ENCODE measurements at places on chromosomes 6 and 20.

- no peak for DNase-seq
Observed at GRCh38 chr6:143007646-143008045, 53.0 kb upstream of the AIG1 start.

- no peak for DNase-seq
Observed at GRCh38 chr6:113522376-113522775, 334.8 kb upstream of the MARCKS start.

DNA sequence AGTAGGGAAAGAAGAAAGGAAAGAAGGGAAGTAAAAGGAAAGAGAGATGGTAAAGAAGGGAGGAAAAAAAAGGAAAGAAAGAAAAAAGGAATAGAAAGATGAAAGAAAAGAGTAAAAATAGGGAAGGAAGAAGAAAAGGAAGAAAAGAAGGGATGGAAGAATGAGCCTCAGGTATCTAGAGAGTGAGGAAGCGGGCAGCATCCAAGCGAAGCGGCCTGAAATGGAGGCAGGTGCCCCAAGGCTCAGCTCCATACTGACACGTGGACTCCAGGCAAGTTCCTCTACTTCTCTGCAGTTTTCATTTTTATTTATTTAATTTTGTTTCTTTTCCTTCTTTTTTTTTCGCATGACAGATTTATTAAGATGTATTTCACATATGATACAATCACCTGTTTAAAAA is 373.1 kb downstream of the ESR1 start:
- DNase-seq: no peak

- DNase-seq: no peak
Observed at GRCh38 chr6:169844946-169845345, 93.5 kb downstream of the ERMARD start.

DNA sequence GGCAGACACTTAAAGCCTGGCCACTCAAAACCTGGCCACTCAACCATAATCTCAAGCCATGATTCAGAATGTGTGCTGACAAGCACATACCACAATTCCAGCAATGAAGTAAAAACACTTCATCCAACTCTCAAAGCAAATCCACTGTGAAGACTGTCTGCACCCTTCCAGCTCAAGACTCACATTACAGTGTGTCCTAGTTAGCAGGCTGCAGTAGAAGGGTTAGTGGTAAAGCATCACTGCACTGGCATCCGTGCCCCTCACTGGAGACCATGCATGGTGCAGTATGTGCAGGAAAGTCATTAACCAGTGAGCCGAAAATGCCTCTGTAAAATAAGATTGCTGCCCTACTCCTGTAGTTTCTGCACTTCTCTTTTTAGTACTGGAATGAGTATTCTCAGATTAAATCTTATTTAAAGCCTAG is 43.4 kb downstream of the SLC23A2 start:
- DNase-seq: no peak

DNA sequence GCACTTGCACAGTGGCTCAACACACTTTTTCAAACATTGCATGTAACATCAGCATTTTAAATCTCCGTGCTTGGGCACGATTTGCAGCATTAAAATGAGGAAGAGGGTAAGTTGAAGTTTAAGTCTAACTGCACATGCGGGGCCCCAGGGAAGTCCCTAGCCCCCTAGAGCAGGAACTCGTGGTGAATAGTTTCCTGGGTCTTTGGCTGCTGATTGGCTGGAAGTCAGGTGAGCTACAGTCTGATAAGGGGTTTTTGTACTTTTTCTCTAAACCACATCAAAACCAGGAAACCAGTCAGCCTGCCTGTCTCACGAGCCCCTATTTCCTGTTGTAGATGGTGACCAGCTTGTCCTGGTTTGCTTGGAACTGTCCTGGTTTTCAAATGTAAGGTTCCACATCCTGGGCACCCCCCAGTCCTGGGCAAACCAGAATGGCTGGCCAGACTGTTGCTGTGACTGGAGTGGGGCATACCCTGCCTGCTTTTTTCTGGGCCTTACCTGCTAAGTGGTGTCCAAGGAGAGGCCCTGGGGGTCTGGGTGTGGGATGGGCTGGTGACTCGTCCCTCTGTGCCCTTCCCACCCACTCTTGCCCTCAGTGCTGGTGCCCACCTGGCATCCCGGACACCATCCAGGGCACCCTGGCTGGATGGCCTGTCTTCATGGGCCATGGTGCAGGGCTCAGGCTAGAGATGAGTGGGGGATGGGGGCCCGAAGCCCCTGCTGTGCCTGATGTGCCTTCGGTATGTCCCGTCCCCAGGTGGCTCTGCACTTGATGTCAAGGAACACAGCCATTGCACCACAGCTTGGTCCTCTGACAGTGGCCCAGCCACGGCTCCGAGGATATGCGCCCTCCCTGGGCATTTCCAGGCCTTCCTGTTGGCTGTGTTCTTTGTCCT is 31.8 kb downstream of the SUN5 start:
- DNase-seq: no peak

GRCh38 chr6:111718990-111719389 is 113.3 kb upstream of the TRAF3IP2 start:
- DNase-seq: no peak

DNA sequence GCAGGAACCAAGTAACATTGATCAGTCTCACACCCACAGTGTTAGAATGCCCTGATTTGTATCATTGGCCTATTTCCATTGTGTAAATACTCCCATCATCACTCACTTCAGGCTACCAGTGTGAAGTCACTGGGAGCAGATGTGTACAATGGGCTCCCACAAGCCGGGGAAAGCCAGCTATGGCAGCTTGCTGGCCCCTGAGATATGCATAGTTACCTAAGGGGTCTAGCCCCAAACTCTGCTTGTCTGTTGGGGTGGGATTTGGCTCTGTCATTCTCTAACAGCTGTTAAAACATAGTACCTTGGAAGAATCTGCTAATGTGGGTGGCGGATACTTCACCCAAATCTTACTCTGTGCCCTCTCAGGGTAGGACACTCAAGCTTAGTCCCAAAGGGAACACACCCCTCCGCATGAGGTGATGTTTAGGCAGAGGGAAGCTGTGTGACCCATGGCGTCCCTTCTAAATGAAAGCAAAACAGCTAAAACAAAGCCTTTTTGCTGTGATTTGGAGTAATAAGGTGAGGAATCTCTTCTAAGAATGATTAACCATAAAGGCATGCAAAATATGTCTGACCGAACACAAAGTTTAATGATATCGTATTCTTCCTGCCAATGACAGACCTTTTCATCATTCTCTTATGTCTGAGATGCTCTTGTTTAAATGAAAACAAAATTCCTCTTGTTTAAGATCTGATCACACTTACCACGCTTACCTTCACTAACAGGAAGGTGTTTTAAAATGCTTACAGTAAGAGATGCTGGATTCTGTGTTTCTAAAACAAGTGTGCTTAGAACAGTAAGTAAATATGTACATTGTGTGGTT is 45.9 kb upstream of the PXDC1 start:
- no peak for DNase-seq

DNA sequence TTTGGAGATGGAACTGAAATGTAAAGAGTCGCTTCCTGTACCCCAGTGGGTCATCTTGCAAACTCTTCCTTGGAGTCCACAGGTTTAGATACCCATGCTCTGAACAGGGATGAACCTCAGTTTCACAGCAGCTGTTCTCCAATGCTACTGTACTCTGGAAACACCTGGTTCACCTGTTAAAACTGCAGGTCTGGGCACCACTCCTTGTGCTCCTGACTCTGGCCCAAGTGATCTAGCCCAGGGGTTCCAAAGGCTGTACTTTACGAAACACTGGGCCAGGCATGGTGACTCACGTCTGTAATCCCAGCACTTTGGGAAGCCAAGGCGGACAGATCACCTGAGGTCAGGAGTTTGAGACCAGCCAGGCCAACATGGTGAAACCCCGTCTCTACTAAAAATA is 102.1 kb downstream of the ATP9A start:
- DNase-seq: no peak

GRCh38 chr20:34693414-34693813 is 10.7 kb upstream of the TP53INP2 start:
- no peak for DNase-seq

DNA sequence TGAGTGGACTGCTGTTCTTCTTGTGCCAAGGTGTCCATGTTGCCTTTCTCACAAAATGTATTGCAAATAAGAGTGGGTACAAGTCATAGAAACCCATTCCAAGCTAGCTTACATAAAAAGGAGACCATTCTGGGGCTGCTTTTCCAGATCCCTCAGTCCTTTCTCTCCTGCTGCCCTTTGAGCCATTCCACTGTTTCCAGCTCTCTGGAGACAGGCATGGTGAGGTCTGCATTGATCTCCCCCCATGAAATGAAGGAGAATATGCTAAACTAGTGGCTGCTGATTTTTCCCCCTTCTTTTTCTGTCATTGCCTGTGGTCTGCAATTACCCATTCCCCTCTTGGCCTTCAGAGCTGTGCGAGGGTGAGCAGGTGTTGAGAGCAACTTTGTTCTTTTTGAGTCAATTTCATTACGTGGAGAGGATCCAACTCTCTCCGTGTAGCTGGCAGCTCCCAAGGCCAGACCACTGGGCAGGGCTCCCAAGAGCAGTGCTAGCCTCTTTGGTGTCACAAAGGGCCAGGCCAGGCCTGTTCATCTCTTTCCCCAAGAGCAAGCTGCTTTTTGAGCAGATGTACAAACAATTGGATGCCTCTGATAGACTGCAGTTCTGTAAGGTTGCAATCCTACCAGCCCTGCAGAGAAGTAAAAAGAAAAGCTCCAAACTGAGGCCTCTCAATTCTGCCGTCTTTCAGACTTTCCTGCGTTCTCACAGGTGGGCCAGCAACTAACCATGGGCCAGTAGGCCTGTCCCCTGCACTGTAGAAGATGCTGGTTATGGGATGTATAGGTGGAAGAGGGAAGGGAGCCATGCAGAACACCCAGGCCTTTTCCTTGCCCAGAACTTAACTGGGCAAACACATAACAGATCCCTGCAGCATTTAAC is 96.1 kb upstream of the ARMC2 start:
- no peak for DNase-seq

DNA sequence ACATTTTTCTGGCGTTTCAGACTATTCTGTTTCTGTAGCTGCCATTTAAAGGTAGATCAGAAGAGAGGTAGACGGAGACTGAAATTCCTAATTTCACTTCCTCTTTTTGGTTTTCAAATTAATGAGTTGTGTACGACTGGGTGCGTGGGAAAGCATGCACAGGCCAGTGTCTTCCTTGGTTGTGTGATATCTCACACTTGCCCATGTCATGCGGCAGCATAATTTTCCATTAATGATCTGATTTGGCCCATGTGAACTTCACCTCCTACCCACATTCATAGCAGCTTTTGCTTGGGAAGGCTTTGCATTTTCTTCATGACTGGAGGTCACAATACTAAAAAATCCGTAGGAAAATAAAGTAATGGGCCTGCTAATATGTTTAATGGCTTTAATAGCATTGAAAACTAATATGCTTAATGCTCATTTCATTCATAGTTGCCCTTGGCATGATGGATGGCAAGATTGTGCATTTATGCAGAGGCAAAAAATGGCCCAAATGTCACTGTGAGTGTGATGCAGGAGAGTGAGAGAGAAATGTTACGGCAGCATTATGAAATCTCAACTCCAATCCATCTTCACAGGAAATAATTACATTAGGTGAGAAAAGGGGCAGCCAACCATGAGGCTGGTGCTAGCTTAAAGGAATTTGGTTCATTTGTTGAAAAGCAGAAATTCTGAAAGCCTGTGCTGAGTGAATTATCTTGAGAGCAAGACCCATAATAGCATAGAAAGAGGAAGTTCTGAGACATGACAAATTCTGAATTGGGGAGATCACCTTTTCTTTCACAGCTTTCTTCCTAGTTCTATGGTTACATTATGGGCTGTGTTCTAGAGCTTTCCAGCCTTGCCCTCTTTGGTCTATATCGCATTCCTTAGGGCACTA is 69.0 kb upstream of the UST start:
- DNase-seq: no peak

- DNase-seq: no peak
Observed at GRCh38 chr20:18416486-18416885, 50.3 kb downstream of the DZANK1 start.

GRCh38 chr20:38032585-38033329 is 499 bp downstream of the TTI1 start:
- DNase-seq: no peak

GRCh38 chr6:16543521-16543920 is 217.7 kb downstream of the ATXN1 start:
- peak; percentile 12 for DNase-seq

GRCh38 chr20:2541940-2542339 is 5.6 kb downstream of the TMC2 start:
- DNase-seq: no peak

- no peak for DNase-seq
Observed at GRCh38 chr6:112172540-112172939, 81.8 kb downstream of the LAMA4 start.

DNA sequence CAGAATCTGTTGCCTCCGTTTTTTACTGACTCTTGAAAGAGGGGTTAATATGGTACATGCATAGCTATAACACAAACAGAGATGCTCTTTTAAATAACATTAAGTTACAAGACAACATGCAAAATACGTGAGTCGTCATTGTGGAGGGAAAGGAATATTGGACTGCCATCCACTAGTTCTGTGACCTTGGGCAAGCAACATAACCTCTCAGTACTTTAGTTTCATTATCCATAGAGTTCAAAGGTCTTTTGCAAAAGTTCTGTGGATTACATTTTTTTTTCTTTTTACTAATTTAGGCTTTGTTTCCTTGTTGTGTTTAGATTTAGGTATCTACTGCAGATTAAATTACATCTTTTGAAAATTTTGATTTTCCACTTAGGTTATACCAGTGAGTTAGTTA is 70.5 kb downstream of the MACROD2 start:
- DNase-seq: no peak

- DNase-seq: no peak
Observed at GRCh38 chr6:125451750-125452149, 150.0 kb upstream of the HDDC2 start.

GRCh38 chr20:57701090-57701489 is 8.7 kb downstream of the PMEPA1 start:
- DNase-seq: no peak

GRCh38 chr6:127182501-127182900 is 64.0 kb downstream of the RSPO3 start:
- DNase-seq: no peak

GRCh38 chr20:63973636-63974401 is 4.1 kb upstream of the ZNF512B start:
- no peak for DNase-seq

GRCh38 chr6:105941621-105942412 is 144.3 kb upstream of the PRDM1 start:
- no peak for DNase-seq

GRCh38 chr20:16699293-16699692 is 30.5 kb upstream of the SNRPB2 start:
- no peak for DNase-seq

- peak; percentile 23 for DNase-seq
Observed at GRCh38 chr6:25458485-25458884, 179.3 kb downstream of the CARMIL1 start.
